ENCODE measurements at places on chromosomes 6 and 20.
A peak's percentile ranks its signal among the peaks of the same experiment; 100 is the strongest.

- ATAC-seq = no peak
Observed at GRCh38 chr6:144993870-144994269, 708.7 kb downstream of the UTRN start.

DNA sequence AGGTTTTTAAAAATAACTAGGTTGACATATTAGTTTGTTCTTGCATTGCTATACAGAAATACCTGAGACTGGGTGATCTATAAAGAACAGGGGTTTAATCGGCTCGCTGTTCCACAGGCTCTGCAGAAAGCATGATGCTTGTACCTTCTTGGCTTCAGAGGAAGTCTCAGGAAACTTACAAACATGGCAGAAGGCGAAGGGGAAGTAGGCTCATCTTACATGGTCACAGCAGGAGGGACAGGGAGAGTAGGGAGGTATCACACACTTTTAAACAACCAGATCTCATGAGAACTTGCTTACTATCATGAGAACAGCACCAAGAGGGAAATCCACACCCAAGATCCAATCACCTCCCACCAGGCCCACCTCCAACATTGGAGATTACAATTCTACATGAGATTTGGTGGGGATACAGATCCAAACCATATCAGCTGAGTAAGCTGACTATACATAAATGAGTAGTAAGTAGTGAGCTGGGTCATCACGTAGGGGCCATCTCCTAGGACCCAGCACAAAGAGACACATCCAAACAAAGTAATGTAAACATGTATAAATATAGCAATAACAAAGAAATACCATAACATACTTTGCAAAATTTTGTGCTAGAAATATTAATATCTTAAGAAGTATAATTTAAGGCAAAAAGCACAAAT is 31.4 kb upstream of the SIRPG start:
- peak; percentile 22 for ATAC-seq

- ATAC-seq = no peak
Observed at GRCh38 chr6:142845624-142846458, 99.1 kb downstream of the HIVEP2 start.

DNA sequence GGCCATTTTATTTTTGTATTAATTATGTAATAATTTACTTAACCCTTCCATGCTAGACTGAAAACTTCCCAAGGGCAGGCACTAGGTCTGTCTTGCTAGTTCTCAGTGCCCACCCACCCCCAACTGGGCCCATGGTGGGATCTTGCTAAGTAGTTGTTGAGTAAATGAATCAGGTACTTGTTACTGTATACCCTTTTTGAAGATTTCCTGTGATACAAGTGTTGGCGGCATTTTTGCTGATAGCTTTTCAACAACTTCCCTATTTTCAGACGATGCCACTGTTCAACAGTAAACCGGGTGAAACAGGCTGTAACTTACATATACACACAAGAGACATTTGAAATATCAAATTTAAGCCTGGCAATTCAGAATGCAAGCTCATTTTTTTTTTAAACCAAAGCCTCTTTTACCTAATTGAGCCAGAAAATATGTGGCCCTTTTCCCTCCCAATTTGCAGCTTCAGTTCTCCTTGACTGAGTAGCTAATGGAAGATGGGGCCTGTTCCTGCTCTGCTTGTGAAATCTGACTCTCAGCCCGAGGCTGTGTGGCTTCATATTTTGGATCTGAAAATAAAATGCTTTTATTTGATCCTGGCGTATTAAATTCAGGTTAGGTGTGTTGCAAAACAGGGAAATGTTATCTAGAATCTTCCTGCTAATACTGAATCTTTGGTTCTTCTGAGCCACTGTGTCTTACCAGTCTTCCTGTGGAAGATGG is 288.3 kb downstream of the NRN1 start:
- no peak for ATAC-seq

- no peak for ATAC-seq
Observed at GRCh38 chr6:165726965-165727381, 63.9 kb upstream of the PDE10A start.

GRCh38 chr6:134806180-134806798 is 143.6 kb downstream of the ALDH8A1 start:
- ATAC-seq = no peak

DNA sequence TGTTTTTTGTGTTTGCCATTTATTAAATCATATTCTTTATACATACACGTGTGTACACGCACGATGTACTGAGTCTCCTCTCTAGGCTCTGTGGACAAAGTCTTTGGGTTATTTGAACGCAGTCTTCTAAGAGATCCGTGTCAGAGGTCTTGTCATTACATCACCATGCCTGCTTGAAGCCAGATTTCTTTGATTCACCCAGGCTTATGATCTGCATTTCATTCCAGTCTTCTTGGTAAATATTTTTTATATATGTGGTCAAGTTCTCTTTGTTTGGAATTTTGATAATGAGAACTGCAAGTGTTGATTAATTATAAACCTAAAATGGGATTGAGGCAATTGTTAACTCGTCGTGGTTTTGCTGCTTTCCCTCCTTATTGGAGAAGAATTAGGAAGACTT is 34.6 kb downstream of the KCNS1 start:
- ATAC-seq = no peak

- no peak for ATAC-seq
Observed at GRCh38 chr20:24653306-24653705, 183.9 kb downstream of the SYNDIG1 start.

- peak; percentile 0 for ATAC-seq
Observed at GRCh38 chr6:157380458-157380778, 572 bp upstream of the ZDHHC14 start.

GRCh38 chr6:43709654-43710303 is 22.2 kb upstream of the MRPS18A start:
- ATAC-seq = no peak

DNA sequence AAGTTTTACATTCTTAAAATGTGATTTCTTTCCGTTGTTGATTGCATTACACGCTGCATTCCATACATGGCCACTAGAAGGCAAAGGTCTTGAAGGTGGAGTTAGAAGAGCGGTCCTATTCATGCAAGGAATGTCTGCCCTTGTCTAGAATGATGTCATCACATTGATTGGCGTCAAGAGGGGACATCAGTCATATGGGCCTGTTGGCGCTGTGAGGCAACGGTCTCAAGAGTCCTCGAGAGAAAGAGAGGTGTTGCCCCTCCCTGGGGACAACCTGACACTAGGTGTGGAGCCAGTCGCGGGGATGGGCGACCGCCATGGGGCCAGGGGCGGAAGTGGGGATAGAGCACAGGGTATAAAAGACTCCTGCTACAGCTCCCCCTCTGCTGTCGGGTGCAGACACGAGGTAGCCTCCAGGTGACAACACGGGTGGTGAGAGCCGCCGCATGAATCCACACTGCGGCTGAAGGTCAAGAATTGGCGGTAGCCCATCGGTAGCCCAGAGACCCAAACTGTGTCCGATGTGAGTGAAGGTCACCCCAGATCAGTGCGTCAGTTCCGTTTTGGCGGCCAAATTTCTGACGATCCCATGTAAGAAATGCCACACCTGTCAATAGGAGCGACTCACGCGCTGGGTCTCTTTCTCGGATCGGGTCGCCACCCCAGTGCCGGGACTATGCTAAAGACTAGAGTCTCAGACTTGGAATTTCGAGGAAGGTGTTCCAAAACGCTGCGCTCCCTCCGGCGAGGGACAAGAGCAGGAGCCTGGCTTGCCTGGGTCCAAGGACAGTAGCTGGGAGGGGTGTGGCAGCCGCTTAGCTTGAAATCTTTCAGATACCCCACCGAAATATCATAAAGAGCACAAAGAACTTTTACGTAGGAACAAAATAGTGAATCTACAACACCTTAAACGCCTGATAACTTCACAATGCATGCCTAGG is 93.2 kb upstream of the ZNF184 start:
- ATAC-seq = no peak

DNA sequence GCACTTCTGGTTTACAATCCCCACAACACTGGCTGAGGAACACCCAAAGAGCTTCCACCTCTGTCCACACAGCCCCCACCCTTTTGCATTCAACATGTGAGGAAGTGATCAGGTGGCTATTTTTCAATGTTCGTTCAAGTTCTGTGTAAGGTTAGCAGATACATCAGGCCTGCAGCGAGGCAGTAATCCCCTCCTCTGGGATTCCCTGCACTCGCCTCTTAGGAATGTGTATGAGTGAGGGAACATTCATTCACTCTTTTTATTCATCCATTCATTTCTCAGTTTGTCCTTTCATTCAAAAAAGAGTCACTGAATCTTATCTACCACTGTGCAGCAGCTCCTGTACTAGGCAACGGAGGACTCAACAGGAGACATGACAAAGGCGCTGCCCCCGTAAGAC is 236.4 kb upstream of the PRDM1 start:
- no peak for ATAC-seq

- no peak for ATAC-seq
Observed at GRCh38 chr6:67252663-67253062, 1382.4 kb upstream of the ADGRB3 start.

- ATAC-seq = no peak
Observed at GRCh38 chr6:53664623-53665022, 933 bp downstream of the KLHL31 start.

GRCh38 chr6:150435832-150436231 is 67.0 kb downstream of the IYD start:
- no peak for ATAC-seq

GRCh38 chr6:120056085-120056484 is 706.5 kb upstream of the MAN1A1 start:
- no peak for ATAC-seq

- no peak for ATAC-seq
Observed at GRCh38 chr20:25285856-25286798, 38.2 kb downstream of the PYGB start.

GRCh38 chr6:56940463-56940862 is 14.4 kb upstream of the BEND6 start:
- ATAC-seq = no peak

GRCh38 chr20:48465271-48465670 is 362.5 kb downstream of the PREX1 start:
- no peak for ATAC-seq

DNA sequence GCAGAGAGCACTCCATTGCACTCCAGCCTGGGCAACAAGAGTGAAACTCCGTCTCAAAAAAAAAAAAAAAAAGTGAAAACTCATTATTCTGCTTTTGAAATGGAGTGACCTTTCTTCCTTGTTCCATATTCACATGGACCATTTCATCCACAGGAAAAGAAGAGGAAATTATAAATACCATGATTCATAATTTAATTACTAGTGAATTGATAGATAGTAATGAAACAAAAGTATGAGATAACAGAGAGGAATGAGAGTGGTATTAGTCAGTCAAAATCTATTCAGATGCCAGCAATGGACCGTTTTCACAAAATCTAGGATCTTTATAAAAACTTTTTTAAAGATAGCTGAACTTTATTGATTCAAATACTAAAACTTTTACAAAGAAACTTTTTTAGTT is 443.1 kb upstream of the FLRT3 start:
- no peak for ATAC-seq

DNA sequence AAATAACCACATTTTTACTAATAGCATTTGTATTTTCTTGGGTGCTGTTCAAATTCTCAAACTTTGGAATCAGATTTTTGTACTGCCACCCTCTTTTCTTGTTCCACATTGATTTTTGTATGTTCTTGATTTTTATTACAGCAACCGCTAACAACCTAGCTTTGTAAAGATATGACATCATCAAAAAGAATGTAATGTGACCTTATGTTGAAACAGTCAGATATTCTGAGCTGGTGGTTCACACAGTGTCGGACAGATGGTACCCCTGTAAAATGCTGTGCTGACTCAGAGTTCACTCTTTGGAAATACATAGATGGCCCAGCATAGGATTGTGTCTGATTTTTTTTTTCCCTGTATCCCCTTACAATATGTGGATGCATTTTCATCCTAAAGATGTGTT is 118.9 kb downstream of the QKI start:
- ATAC-seq = no peak

Measured in activated CD4-positive, CD25-positive, alpha-beta regulatory T cell treated with anti-CD3 and anti-CD28 coated beads, Interleukin-2, amount 50 U/mL, for 24 hours (primary cell).